ENCODE measurements at places on chromosomes 1 and 21.

DNA sequence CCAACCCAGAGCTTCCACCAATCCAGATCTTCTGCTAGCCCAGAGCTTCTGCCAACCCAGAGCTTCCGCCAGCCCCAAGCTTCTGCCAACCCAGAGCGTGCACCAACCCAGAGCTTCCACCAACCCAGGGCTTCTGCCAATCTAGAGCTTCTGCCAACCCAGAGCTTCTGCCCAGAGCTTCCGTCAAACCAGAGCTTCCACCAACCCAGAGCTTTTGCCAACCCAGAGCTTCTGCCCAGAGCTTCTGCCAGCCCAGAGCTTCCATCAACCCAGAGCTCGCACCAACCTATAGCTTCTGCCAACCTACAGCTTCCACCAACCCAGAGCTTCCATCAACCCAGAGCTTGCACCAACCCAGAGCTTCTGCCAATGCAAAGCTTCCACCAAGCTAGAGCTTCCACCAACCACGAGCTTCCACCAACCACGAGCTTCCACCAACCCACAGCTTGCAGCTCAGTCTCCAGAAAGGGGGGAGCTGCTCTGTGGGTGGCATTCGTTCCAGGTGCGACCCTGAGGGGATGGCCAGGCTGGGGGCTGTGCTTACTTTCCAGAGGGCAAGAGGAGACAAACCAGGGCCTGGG lies 23.8 kb downstream of the CRYAA start:
- no peak for DNase-seq

DNA sequence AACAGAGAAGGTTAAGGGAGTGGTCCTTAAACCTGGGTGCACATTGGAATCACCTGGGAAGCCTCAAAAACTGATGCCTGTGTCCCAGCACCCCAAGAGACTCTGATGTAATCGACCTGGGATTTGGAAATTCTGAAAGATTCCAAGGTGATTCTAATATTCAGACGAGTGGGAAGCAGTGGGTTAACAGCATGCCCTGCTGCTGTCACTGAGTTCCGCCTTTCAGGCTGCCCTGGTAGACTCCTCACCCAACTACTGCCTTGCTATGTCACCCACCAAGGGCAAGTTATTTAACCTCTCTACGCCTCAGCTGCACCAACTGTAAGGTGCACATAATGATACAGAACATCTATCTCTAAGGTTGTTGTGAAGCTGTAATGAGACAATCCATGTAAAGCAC lies 59.2 kb downstream of the CD34 start:
- no peak for DNase-seq

- no peak for DNase-seq
These were observed 8.4 kb upstream of the GUCA2B start for GRCh38 chr1:42144711-42145388.

DNA sequence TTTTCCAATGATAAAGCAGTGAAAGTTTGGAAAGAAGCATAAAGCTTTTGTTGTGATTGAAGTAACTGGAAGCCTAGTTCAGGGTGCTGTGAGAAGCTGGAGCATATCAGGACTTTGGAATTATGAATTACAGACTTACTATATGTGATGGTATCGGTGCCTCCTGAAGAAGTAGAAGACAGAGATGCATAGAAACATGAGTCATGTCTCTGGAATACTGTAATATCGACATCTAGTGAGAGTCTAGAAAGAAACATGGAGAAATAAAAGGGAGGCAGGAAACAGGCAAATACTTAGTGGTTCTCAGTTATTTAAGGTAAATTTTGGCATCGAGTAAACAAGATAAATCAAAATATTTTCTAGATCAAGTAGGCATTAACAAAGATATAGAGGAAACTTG lies 103.0 kb downstream of the CAMTA1 start:
- no peak for DNase-seq

DNA sequence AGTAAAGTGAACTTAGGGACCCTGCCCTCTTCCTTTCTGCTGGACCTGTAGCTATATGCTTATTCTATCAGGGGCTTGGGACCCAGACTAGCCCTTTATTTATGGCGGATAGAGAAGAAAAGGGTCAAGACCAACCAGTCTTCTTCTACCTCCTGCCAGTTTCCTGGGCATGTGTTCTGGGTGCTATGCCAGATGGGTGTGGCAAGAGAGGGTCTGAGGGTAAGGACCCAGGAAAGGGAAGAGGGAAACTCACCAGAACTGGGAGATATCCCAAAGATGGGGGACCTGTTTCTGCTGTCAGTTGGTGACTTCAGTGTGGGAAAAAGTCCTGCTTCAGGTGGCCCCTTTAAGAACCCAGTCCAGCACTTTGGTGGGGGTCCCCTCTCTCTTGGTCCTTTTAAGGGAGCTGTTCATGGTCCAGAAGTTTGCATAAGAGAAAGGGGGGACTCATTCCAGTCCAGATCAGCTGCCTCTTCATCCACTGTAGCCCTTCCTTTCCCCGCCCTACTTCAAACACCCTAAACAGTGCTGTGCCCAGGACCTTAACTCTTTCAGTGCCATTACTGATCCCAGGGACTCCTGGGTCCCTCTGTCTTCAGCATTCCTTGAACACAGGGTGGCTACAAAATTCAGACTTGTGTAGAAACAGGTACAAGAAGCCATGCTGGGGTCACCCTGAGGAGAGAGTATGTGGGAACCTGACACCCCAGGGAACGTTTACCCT lies 18.4 kb downstream of the SSR2 start:
- DNase-seq = no peak

DNA sequence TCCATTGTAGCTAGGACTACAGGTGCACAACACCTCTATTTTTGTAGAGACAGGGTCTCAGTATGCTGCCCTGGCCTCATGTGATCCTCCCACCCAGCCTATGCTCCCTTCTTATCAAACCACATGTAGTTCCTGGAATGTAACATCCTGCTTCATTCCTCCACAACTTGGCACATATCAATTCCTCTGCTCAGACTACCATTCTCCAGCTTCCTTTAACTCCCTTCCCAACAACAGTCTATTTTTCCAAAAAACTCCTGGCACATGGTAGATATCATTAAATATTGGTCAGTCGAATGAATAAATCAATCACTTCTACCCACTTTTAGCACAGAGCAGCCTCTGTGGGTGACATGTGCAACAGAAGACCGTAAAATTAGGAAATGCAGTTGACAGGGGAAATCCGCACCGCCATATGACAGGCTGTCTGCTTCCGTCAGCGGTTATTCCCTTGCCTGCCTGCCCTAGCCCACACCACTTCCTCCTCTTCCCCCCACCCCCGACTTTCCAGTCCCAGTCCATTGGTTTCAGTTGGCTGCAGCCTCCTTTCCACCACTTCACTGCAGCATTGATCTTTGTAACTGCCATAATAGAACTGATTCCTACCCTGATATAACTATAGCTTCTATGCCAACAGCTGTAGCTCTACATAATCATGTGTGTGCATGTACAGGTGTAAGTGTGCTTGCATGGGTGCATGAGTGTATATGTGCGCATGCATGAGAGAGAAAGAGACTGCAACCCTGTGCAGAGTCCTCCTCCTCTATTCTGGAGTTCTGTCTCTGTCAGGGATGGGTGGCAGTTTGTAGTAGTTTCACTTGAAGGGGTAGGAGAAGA lies 6.8 kb upstream of the AKR1A1 start:
- DNase-seq = peak; percentile 73

DNA sequence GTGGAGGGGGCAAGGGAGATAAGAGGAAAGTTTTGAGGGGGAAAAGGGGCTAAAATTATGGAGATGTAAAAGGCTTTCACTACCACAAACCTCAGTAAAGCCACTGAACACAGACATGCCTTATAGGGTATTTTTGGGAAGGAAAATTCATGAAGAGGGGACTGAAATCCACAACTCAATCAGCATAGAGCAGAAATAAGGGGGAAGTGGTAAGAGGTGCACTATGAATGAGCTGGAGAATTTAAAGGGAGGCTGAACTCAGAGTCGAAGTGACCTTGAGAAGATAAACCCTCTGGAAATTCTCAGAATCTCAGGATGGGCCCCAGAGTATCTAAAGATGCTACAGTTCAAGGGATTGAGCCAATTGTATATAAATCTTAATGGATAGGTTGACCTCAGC lies 15.3 kb downstream of the RHEX start:
- DNase-seq = no peak

- DNase-seq = no peak
These were observed 59.5 kb downstream of the ATP2B4 start for GRCh38 chr1:203686091-203686632.

GRCh38 chr1:82086739-82087138 lies 286.0 kb downstream of the ADGRL2 start:
- no peak for DNase-seq

GRCh38 chr1:94020764-94021579 lies 100.0 kb downstream of the ABCA4 start:
- DNase-seq = no peak

GRCh38 chr1:86150553-86151055 lies 6.0 kb downstream of the COL24A1 start:
- no peak for DNase-seq

- no peak for DNase-seq
These were observed 56.7 kb downstream of the H3-3A start for GRCh38 chr1:226119169-226119568.

GRCh38 chr1:88134983-88135921 lies 548.8 kb upstream of the PKN2 start:
- DNase-seq = no peak

DNA sequence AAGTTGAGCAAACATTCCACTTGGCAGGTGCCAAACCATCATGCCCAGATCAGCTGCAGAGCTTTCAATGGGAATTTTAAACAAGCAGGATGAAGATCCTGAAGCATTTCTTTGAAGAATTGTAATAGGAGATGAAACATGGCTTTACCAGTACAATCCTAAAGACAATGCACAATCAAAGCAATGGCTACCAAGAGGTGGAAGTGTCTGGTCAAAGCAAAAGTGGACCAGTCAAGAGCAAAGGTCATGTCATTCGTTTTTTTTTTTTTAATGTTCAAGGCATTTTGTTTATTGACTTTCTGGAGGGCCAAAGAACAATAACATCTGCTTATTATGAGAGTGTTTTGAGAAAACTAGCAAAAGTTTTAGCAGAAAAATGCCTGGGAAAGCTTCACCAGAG lies 3.0 kb upstream of the NDUFS5 start:
- DNase-seq = no peak

- no peak for DNase-seq
These were observed 167.9 kb downstream of the KCNJ6 start for GRCh38 chr21:37748351-37748750.

DNA sequence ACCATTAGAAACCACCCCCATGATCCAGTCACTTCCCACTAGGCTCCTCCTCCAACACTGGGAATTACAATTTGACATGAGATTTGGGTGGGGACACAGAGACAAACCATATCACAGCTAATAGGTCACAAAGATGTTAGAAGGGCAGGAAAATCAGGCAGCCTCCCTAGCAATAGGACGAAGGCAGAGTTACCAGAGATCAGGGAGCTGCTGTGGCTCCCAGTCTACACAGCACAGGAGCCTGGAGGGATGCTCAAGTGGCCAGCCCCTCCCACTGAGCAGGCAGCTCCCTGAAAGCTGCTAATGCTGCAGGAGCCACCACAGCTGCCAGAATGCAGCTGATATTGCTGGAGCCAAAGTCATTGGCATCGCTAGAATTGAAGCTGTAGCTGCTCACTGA lies 51.0 kb downstream of the CR1L start:
- no peak for DNase-seq

DNA sequence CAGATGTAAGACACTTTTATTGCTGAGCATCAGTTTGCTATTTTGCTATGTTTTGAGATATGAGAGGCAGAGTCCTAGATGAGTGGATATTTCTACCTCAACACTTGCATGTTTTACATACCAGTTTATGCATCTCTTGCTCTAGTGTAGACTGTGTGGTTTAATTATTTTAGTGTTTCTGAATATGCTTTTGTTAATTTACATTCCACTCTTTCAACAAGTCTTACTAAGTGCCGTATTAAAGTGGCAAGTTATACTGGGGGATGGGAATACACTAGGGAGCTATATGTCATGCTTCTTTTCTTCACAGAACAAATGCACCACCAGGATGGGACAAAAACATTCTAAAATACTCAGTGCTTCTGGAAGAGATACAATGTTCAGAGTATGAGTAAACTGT lies 507.7 kb upstream of the PRMT6 start:
- DNase-seq = no peak

GRCh38 chr1:46394872-46395465 lies 852 bp downstream of the FAAH start:
- DNase-seq = no peak

DNA sequence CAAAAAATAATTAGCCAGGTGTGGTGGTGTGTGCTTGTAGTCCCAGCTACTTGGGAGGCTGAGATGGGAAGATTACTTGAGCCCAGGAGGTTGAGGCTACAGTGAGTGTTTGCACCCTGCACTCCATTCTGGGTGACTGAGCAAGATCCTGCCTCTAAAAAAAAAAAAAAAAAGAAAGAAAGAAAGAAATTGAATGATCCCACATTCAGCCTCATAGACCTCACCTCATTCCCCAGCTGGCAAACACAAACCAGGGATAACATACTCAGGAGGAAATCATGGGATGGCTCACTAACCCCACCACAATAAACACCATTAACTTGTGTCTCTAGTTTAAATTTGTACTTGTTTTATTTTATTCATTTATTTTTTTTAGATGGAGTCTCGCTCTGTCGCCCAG lies 8.5 kb downstream of the ENSA start:
- no peak for DNase-seq

- no peak for DNase-seq
These were observed 641.0 kb upstream of the CAMK1G start for GRCh38 chr1:208942394-208943130.

DNA sequence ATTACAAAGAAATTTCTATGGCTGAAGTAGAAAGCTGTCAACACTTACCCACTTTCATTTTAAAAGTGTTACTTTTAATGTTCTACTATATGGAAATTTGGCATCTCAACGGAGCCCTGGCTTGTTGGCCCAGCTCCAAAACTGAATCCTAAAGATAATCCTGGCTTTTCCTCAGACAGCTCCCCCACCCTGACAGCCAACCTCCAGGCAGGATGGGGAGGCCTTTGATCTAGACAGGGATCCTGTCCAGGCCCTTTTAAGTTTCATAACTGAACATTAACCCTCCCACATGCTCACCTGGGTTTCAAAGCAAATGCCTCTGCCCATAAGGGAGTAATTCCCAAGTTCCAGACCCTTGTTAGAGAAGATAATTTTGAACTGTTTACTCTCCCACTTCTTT lies 99.3 kb upstream of the RALGPS2 start:
- no peak for DNase-seq

DNA sequence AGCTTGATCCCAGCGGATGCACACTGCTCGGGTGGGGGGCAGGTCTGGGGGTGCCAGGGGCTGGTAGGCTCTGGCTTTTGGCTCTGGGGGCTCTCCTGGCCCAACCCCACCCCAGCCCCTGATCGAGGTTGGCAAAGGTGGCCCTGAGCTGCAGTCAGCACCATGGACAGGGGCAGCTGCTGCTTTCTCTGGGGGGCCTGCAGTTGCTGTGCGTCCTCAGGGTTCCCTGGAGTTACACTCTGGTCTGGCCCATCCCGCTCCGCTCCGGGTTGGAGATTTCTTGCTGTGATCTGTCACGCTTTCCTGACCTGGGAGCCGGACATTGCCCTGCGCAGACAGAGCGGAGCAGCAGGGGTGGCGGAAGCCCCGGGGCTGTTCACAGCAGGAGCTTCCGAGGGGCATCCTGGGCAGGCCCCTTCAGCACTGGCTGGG lies 8.0 kb upstream of the PLCH2 start:
- peak; percentile 35 for DNase-seq

Data from activated naive CD4-positive, alpha-beta T cell treated with Interleukin-2 at 50 U/mL for 16 hours (primary cell).